Stimulated activated CD4-positive, alpha-beta T cell treated with anti-CD3 and anti-CD28 coated beads, Interleukin-1b, Interleukin-23, amount 100 ng/mL, for 4 hours (primary cell): ENCODE measurements at places on chromosomes 13 and 19.

DNA sequence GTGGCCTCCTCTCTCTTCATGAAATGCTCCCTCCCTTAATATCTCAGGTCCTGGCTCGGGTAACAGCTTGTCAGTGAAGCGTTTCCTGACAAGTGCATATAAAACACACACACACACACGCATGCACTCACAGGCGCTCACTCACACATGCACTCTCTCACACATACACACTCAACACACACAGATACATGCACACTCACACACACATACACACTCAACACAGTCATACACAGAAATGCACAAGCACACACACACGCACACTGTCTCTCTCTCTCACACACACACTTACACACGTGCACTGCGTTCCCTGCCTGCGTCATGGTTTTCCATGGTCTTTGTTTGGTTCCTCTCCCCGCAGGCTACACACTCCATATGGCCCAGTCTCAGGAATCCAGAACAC, 344.1 kb downstream of the UQCRFS1 start:
- DNase-seq: no peak

- no peak for DNase-seq
Observed at GRCh38 chr19:11151181-11151580, 4.4 kb downstream of the SPC24 start.

DNA sequence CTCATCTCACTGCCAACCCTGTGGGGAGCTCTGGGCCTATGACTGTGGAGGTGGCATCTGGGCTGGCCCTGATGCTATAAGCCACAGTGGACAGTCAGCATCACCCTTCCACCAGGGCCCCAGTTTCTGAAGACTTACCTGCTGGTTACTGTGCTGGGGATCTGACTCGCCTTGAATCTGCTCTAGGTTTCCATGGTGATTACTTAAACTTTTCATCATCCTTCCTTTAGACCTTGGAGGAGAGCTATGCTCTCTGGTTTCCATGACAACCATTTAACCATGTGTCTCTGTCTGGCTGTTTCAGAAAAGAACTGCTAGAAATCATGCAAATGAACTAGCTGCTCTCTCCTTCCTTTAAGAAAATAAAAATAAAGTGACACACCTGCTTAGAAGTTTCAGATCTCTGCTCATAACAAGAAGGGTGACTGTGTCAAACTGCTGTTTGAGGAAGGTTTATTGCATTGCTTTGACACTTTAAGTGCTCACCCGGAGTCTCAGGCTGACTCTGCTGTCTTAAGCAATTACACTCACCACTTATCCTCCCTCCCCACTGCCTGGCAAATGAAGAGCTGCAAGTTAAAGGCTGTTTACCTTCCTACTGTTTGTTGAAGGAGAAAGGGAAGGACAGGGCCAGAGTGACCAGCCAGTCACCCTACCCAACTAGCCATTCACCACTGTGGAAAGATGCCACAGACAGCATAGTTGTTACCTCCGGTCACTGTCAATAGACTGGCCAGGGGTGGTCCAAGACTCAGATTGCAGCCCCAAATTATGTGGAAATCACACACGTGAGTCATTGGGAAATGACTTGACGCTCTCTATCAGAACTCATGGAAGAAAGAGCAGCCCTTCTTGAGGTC, 87.6 kb downstream of the HSPH1 start:
- no peak for DNase-seq

DNA sequence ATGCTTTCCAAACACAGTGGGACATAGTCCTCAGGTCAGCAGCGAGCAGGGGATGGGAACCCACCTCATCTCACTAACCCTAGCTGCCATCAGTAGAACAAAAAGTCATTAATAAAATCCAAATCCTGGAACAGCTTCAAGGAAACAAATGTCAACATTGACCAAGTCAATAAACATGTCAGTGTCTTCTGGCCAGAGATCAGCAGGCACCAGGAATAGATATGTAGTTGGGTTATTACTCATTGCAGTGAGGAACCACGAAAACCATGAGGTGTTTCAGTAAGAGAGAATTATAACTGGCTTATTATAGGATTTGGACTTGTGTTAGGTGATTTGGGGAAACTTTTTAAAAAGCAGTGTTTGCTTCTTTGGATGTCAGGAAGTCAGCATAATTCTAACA, 17.1 kb upstream of the CD33 start:
- DNase-seq: no peak

GRCh38 chr19:307111-307531, 15.9 kb upstream of the PLPP2 start:
- DNase-seq: no peak

- no peak for DNase-seq
Observed at GRCh38 chr19:51524666-51525264, 6.7 kb downstream of the SIGLEC6 start.

DNA sequence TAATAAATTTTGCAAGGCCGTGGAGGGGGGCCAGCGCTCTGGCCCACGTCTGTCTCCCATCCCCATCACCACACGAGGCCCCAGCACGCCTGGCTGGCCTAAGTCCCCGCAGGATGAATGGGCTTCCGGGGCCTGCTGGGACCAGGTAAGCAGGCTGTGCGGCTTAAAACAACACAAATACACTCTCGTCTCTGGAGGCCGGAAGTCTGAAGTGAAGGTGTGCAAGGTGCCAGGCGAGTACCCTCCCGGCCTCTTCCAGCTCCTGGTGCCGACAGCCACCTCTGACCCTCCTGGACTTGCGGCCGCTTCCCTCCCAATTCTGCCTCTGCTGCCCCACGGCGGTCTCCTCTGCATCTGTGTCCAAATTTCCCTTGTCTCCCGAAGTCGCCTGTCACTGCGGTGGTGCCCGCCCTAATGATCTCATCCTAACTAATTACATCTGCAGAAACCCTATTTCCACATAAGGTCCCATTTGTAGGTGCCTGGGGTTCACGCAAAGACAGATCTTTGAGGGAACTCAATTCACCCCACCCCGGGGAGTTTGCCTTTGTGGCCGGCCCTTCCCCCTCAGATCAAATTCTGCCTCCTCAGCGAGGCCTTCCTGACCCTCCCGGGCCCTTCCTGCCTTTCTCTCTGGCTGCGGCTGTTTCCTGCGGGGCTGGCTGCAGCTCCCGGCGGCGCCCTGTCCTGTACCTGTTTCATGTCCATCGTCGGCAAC, 8.1 kb upstream of the PTBP1 start:
- no peak for DNase-seq

- DNase-seq: no peak
Observed at GRCh38 chr13:104847922-104848321, 1687.5 kb downstream of the EFNB2 start.

DNA sequence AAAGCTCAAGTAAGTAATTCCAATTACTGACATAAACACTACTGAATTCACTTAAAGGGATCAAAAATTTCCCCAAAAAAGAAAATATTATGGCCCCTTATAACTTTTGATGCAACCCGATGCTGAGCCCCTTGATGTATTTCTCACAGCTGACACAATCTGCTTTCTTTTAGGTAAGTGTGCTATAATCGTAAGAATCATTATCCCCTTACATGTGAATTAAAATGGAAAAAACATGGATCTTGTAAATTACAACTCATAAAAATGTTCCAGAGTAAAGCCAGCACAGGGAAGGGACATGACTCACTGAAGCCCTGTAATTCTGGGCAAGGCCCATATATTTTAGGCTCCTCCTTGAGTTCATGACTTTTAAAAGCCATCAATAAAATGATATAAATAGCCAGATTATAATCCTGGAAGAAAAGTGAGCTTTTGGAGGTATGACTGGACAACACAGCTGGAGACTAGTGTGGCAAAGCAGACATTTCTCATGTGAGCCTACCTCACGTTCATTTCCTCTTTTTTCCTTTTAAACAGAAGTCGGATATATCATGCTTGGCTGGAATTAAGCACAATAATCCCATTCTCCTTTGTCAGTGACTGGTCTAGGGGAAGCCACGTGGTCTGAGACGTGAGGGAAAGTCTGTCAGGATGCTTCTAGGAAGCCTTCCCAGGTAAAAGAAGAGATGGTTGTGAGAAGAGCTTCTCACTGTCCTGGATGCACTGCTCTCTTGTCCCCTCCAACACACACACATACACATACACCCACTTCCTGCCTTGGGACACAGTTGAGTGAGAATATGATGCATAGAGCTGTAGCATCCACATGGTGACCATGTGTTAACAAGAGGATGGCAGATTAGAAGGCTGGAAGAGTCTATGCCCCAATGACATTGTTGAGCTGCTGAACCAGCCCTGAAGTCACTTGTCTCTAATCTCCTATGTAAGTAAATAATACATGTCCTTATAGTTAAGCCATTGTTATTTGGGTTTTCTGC, 165.4 kb downstream of the RGCC start:
- DNase-seq: no peak

GRCh38 chr13:41788552-41788951, 172.4 kb downstream of the VWA8 start:
- DNase-seq: no peak

- DNase-seq: no peak
Observed at GRCh38 chr13:21016487-21016886, 44.9 kb downstream of the LATS2 start.

DNA sequence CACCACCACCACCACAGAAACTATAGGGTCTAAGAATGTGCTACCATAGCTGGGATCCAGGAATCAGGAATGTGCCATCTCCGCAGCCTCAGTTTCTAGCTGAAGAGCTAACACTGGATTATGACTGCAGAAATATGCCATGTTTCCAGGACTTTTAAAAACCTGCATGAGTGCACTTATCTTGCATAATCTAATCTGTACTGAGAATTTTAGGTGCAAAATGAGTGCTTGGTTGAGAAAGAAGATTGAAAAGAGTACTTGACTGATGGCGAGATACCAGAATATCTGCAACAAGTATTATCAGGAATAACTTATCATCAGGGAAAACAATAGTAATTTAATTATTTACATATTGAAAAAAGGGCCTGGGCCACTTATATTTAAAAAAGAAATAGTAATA, 97.2 kb upstream of the FAM216B start:
- DNase-seq: no peak

GRCh38 chr13:105638426-105638825, 897.0 kb downstream of the EFNB2 start:
- no peak for DNase-seq

- DNase-seq: no peak
Observed at GRCh38 chr13:98576200-98576945, 534 bp downstream of the STK24 start.

DNA sequence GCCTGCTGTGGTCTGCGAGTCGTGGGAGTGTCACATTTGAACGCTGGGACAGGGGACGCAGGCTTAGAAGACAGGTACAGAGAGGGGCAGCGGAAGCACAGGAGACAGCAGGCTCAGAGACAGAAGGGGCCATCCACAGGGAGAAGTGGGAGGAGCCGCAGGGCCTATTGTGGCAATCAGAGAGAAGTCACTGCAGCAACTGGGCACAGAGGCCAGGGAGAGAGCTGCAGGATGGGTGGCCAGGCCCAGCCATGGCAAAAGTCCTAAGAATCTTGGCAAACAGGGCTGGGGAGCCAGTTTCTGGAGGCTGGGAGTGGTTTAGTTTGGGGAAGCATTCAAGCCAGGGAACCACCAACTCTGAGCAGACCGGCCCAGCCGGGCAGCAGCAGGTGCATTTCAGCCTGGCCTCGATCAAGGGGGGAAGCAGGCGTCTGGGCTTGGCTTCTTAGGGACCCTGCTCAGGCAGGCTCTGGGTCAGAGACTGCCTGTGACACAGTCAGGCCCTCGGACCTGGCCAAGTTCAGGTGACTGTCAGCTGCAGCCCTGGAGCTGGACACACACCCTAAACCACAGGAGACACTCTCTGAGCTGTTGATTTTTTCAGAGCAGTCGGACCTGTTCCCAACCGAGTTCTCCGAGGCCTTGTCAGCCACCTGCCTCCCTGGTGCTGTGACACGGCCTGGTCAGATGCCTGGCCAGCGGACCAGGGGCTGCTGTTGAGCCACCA, 11.8 kb downstream of the SH3GL1 start:
- no peak for DNase-seq

GRCh38 chr13:71137101-71137500, 729.9 kb downstream of the DACH1 start:
- DNase-seq: no peak

DNA sequence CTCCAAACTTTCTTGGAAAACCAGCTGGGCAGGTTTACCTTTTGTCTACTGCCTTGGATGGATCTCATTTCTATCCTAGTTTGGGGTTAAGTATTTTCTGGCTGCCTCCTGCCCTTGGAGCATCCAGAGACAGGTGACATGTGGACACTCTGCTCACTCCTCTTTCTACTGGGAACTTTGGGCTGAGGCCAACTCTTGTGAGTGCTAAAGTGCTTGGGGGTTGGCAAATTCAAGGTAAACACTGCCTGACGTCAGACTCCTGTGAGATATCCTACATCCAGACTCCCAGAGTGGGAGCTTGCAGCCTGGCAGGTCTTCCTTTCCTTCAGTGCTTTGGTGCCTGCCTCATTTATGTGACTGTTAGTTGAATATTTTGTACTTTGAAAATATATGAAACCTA, 388.1 kb downstream of the KCNRG start:
- no peak for DNase-seq

GRCh38 chr13:51643105-51643881, 59.0 kb downstream of the WDFY2 start:
- DNase-seq: no peak

GRCh38 chr13:92303428-92303827, 905.0 kb downstream of the GPC5 start:
- DNase-seq: no peak

- no peak for DNase-seq
Observed at GRCh38 chr19:49440439-49441209, 703 bp downstream of the SLC17A7 start.

DNA sequence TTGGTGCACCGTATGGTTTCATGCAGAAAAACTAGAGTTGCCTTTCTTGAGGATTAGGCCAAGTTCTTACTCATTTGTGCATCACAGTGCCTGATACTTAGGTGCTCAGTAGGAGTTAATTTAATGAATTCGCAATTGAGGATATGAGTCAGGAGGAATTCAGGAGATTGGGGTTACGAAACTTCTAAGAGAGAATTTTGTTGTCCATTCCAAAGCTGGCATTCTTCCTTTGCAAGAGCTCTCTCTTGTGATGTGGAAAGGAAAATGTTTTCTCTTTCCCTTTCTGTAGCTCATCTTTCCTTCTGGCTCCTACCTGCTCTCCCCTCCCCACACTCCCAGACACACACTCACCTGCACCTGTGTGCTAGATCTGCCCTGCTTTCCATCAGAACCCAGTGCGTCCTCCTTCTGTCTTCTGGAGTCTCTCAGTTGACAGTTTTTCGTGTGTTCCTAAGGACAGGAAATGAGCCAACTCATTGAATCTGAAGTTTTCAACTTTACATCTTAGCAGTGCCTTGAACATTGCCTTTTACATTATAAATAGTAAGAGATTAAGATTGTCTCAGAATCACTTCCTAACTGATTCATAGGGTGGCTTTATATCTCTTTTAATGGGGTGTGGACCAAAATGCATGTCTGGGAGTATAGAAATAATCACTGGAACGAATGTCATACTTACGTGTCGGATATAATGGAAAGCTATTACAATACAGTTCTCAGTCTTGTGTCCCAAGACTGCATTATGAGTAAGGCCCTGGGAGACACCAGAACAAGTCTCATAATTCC, 19.7 kb upstream of the ERCC5 start:
- DNase-seq: no peak

GRCh38 chr19:35392742-35393715, 22.2 kb downstream of the GPR42 start:
- no peak for DNase-seq

DNA sequence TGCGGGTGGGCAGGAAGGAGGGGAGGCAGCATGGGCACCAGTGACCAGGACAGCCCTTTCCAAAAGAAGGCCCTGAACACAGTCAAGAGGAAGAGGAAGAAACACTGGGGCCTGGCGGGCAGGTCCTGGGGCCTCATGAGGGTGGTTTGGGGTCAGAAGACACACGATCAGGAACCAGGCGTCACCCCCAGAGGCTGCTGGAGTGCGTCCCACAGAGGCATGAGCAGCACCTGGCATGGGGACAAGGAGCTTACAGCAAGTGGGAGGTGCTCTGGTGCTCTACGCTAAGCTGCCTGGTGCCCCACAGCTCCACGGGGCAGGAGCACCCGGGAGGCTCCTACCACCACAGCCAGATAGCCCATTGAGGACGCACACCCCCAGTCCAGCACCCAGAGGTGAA, 20.0 kb downstream of the ELL start:
- no peak for DNase-seq
